ENCODE measurements at places on chromosomes 5 and 9. TPM values are rescaled to one million over a fixed set of nuclear protein-coding genes. Genes with fewer than 3 reads are reported as not detected.

FRMD3 gene
- 0.32 TPM for total RNA-seq

ATOSB gene
- total RNA-seq = 55.5 TPM

C1QTNF3 gene
- 0.30 TPM for total RNA-seq

KCNN2 gene
- total RNA-seq = 0.59 TPM

HEMGN gene
- not detected for total RNA-seq

INSL6 gene
- total RNA-seq = not detected

TCF7 gene
- total RNA-seq = 0.09 TPM

PSMB7 gene
- total RNA-seq = 162 TPM

CRAT gene
- total RNA-seq = 50.4 TPM

FOXD4L6 gene
- total RNA-seq = 0.37 TPM

Data from smooth muscle cell of the umbilical artery (primary cell).